ENCODE measurements at places on chromosomes 1 and 21.

- DNase-seq, result no peak
Observed at GRCh38 chr1:118317842-118318614, 133.0 kb upstream of the SPAG17 start.

- DNase-seq, result no peak
Observed at GRCh38 chr1:94831641-94832040, 11.5 kb downstream of the SLC44A3 start.

GRCh38 chr21:33069994-33070743 is at the start of gene OLIG1:
OLIG1 (plus strand) TSS chr21:33070141; CDS start chr21:33070247, 106 bp downstream.
- DNase-seq, result peak; percentile 64

DNA sequence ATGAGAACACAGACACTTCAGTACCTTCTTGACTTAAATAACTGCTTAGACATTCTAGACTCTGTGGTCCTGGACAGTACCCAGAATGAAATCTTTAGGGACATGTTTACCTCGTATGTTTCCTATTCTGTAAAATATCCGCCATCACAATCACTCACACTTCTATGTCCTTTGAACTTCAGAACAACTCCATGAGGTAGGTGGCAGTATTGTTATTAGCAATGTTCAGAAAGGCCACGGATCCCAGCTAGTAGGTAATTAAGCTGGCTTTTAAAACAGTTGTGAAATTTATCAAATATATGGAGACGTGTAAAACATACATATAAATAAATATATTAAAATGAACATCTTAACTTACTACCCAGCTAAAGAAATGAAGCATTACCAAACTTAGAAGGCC is 83.4 kb downstream of the CACHD1 start:
- no peak for DNase-seq

DNA sequence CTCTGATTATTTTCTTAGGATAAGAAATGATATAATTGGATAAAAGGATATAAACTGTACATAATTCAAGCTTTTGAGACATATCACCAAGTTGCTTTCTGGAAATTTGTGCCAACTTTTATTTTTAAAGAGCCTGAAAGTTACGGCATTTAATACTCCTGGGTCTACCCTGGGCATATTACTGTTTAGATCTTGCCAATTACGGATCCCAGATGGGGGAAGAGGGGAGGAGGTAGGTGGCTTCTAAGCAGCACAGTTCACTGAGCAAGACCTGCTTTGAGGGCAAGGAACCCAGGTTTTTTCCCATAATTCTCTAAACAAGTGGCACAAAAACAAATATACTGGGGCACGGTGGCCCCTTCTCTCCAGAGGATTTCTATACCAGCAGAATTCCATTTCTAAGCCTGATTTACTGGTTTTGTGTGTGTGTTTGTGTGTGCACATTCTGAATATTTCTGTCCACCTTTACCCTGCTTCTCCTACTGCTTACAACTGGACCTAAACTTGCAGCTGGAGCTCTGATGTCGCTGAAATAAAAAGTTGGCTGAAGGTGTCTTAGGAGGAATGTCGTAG is 76.7 kb downstream of the LAMC2 start:
- no peak for DNase-seq

DNA sequence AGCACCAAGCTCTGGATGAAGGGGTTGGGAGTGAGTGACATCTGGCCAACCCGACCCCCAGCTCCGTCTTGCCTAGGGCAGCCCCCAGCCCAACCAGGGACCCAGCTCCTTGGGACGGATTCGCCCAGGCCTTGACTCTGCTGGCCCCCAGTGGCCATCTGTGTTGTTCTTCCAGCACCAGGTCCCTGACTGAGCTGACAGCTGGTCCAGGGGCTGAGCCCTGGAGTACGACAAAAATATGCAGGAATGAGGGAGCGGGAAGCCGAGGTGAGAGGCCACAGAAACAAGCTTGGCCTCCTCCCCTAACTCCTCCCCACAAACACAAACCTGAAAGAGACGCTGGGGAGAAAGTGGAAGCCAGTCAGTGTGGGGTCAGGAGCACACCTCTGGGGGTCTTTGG is 55.0 kb upstream of the PAX7 start:
- DNase-seq, result peak; percentile 2

GRCh38 chr1:185824106-185824505 is 89.9 kb downstream of the HMCN1 start:
- DNase-seq, result no peak

- DNase-seq, result peak; percentile 29
Observed at GRCh38 chr1:220300442-220301121, 28.3 kb upstream of the RAB3GAP2 start.

DNA sequence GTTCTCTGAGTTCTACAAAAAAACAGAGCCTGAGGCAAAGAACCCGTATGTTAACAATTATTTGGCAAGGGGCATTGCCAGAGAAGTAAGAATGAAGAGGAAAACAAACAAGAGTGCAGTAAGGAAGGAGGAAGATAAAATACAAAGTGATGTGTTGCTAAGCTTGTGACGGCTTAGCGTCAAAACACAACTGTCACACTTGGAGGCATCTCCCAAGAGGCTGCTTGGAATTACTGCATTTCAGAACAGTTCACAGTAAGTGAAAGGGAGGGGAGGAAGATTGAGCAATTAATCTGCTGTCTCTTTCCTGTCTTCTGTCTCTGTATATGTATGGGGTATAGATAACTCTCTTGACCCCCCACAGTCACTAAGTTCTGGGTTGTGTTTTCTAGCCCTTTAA is 1017.0 kb upstream of the TMPRSS15 start:
- DNase-seq, result no peak

DNA sequence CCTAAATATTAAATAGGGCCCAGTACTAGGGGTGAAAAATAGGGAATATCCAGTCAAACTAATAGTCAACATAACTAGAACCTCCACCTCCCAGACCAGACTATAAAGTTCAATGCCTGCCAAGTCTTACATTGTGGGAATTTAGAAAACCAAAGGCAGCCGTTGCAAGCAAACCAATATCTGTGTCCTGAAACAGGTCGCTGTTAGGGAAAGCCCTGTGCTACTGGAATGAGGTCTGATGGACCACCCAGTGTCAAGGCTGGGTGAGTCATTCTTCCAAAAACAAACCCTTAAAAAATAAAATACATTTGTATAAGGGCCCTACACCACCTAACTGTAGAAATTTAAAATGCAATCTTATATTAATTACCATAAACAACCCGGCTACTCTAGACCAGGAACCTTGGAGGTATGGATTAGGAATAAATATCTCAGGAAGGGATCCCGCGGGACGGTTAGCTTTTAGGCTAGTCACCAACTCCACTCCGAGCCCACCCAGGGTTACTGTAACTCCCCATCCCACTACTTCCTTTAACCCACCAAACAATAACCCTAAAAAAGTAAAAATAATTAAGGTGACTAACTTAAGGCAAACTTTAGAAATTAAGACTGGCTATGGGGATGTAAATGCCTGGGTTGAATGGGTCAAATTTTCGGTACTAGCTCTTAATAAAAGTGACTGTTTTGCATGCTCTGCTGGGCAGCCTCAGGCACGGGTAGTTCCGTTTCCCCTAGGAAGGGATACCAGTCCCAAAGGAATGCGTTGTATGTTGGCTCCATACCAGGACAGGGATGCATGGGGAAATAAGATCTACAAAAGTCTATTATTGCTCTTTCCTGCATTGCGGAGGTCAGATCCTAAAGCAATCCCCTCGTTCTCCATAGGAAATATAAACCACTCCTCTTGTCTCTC is 65.4 kb upstream of the TLR5 start:
- no peak for DNase-seq

- DNase-seq, result no peak
Observed at GRCh38 chr1:207831517-207832327, 79.2 kb downstream of the CD34 start.

DNA sequence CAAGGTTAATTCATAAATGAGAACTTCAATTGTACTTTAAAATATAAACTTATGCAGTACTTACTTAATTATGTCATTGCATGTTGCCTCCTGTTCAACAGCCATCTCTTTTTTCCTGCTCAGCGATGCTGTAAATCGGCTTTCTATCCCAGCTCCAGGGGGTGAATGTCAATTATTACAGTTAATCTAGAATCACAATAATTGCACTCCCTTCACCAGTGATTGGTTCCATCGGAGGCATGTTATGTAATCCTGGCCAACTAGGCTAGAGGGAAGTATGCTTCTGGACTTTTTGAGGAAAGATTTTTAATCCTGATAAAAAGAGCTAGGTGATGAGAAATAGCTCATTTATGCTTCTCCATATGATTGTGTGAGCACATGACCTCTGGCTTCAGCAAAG is 53.8 kb upstream of the SGIP1 start:
- no peak for DNase-seq

DNA sequence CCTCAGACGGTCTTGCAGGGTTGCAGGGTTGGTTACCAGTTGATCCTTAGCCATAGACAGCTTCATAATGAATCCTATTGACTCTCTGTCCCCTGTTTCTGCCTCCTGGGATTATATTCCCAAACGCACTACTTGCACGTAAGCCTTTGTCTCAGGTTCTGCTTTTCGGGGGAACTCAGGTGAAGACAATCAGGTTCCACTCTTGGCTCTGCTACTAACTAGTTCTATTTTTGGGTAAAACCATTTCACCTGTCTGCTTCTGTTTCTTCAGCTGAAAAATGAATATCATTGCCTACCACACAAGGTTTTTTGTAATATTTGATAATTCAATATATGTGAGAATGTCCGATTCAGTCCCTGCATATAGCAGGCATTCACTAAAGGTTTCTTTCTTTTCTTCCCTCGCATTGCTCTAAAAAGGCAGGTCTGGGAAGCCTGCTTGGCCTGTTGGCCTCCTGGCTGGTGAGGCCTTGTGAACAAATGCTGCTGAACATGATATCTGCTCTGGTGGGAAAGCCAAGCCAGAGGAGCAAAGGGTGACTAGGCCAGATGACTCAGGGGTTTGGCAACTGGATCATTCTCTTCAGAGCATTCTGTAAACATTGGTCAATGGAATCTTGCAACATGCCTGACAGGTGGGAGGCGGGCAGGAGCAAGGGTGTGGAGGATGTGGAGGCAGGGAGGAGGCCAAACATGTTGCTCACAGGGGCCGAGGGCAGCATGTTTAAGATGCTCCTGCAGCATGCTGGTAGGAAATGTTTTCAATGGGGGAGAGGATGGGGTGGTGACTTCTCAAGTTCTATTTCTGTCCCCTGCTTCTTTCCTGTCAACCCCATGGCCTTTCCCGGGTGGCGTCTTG is 23.8 kb downstream of the IER5 start:
- no peak for DNase-seq

GRCh38 chr1:200802865-200803512 is 64.3 kb downstream of the CAMSAP2 start:
- DNase-seq, result no peak

DNA sequence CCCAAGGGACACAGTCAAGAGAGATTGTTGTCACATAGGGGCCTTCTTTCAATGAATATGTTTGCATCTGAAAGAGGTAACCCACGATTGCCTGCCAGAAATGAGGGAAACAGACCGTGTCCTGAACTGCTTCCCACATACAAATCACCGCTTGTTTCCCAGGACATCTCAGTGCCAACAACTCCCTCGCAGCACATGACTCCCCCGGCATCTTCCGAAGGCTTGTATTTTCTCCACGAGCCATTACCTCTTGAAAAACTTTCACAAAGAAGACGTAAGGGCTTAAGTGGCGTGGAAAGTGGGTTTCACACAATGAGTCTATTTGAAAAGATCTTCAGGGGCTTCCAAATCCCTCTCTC is 31.6 kb upstream of the PDE9A start:
- no peak for DNase-seq

GRCh38 chr1:109822749-109823542 is 59.2 kb upstream of the EPS8L3 start:
- DNase-seq, result no peak

GRCh38 chr21:26125433-26126167 is 45.0 kb downstream of the APP start:
- DNase-seq, result no peak

DNA sequence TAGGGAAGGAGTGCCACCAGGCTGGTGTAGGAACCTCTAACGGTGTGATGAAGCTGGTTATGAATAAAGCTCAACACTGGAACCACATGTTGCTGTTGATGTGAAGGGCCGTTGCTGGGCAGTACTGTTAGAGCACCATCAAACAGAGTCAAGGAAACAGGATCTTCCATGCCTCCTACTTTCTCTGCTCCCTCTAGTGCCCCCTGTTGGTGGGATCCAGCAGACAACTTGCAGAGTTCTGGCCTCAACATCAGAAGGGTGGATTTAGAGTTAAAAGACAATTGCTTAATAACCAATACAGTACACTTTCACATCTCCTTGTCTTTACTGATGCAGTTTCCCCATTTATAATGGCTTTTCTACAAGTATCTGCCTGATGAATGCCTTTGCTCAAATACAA is 336.4 kb downstream of the NTNG1 start:
- no peak for DNase-seq

- no peak for DNase-seq
Observed at GRCh38 chr1:119069682-119070081, 70.8 kb downstream of the WARS2 start.

- no peak for DNase-seq
Observed at GRCh38 chr1:163922743-163923201, 601.0 kb downstream of the NUF2 start.

DNA sequence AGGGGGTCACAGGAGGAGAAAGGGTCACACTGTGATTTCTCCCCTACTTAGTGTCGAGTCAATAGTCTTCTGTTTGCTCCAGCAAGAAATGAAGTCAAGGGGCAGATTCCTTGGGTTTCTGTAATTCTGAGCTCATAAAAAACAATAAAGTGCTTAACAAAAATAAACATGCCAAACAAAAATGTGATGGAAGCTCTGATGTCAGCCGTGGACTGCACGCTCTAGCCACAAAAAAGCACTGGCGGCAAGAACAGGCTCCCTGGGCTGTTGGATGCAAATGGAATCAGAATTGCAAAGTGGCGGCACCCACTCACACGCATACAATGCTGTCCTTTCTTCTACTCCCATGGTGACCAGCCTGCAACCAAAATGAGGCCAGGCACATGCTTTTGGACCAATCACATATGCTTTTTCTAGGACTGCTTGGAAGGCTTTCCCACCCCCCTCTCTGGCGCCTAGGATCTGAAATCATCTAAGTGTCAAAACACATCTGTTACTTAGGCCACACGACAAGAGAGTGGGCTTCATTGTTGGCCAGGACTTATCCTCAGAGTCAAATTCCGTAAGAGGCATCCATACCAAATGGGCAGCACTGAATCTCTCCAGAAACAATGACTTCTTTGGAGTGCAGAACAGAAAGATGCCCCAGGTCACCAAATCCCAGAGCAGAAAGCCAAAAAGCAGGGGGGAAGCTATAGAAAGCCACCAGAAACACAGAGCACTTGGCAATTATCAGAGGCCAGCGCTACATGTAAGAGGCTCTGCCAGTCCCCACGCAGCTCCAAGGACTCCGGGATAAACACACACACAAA is 9.2 kb downstream of the C1orf198 start:
- peak; percentile 81 for DNase-seq

GRCh38 chr1:58597996-58598395 is 20.9 kb upstream of the TACSTD2 start:
- no peak for DNase-seq

DNA sequence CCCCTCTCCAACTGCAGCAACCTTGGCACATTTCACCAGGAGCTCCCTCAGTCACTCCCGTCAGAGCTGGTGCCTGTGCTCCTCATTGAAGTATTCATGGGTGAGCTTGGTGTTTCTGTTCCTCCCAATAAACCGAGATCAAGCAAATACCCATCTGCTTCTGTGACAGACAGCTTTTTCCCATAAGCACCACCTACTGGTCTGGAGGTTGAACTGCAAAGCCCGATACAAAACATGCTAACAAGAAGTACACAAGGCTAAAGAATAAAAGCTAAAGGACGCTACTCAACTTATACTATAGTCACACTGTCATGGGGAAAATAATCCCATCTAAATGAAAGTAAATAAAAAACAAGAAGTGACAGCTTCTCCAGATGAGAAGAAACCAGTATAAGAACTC is 111.9 kb upstream of the C21orf91 start:
- no peak for DNase-seq

- no peak for DNase-seq
Observed at GRCh38 chr21:41616031-41616591, 108.2 kb upstream of the TMPRSS2 start.

GRCh38 chr1:160836981-160837557 is 25.6 kb downstream of the CD244 start:
- no peak for DNase-seq

Data from substantia nigra (tissue), 51 donors.